Neural crest cell (in vitro differentiated cells): ENCODE measurements at places on chromosomes 7 and 10.

- DNase-seq = no peak
- no peak overlapping the region for H3K27ac ChIP-seq
- H3K36me3 ChIP-seq = no peaks in the 10 kb centered on the region
- peaks cover 9% of the 10 kb centered on the region for H3K4me1 ChIP-seq
- H3K27me3 ChIP-seq = peaks cover 12% of the 10 kb centered on the region
Measured at GRCh38 chr7:82335927-82336326, 107.7 kb downstream of the CACNA2D1 start.

- DNase-seq = no peak
- no peak overlapping the region for H3K4me3 ChIP-seq
- H3K27ac ChIP-seq = no peak overlapping the region
- H3K4me1 ChIP-seq = no peaks in the 10 kb centered on the region
- H3K27me3 ChIP-seq = no peaks in the 10 kb centered on the region
Measured at GRCh38 chr7:130037703-130038102, 13.5 kb downstream of the ZC3HC1 start.

DNA sequence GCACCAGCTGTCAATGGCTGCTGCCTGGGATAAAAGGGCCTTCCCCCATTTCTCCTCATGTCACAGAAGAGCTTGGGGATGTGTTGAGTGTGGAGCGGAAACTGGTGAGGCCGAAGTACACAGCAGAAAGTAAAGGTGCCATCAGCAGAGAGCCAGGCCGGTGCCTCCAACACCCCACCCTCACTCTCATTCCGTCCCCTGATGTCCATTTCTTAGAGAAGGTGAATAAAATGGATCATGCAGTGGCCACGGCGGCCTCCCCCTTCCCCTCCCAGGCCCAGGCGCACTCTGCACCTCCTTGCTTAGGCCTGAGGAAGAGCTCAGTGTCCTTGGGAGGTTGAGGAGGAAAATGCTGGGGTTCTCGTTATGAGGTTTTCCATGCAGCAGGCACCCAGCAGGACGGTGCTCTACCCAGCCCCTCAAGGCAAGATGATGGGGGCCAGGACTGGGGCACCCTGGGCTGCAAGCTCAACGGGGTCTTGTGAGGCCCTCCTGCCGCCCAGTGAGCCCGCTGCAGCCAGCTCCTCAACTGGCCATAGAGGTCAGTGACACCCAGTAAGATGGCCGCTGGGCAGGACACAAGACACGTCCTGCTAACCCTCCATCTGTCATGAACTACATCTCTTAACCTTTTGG lies 163.9 kb downstream of the ADARB2 start:
- no peak overlapping the region for H3K4me3 ChIP-seq
- H3K36me3 ChIP-seq = peaks cover 6% of the 10 kb centered on the region
- no peak overlapping the region for H3K27ac ChIP-seq

- H3K36me3 ChIP-seq = no peaks in the 10 kb centered on the region
- no peak overlapping the region for H3K27ac ChIP-seq
- peaks cover 11% of the 10 kb centered on the region for H3K4me1 ChIP-seq
- no peak for DNase-seq
Measured at GRCh38 chr7:116786791-116787443, 75.5 kb upstream of the CAPZA2 start.

DNA sequence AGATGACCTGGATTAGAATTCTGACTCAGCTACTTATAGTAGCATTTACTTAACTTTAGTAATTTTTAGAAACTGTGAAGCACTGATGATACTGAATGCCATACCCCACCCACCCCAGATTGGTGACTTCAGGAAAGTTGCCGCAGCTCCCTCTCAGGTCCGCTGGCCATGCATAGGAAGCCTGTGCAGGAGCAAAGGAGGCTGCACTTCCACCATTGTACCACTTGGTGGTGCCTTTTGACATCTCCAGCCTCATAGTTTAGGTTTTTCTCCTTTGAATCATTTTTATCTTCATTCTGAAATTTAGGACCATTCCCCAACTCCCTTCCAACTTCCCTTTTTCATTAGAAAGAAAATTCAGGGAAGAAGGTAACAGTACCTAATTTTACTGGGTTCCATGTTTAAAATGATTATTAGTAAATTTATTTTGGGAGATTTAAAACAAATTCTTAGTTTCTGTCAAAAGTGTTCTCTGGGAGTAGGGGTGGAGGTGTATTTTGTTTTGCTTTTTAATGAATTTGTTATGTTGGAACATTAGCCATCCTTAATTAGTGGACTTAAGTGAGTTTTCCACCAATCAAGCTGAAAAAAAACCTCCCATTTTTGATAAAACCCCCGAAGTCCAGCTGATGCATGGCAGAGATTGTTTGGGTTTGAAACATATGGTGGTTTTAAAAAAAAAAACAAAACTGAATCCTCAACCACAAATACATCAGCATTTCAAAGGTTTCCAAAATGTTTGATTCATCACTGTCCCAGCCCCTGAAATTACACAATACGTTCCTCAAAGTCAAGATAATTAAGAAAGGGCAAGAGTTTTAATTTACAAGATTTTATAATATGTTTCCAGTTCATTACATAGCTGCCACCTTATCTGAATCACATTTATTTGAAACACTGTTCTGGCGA lies 109.6 kb downstream of the WNT2 start:
- H3K4me3 ChIP-seq = no peak overlapping the region
- no peak overlapping the region for H3K27ac ChIP-seq
- no peaks in the 10 kb centered on the region for H3K27me3 ChIP-seq
- peak; percentile 55 for DNase-seq

- H3K4me3 ChIP-seq = no peak overlapping the region
- H3K27me3 ChIP-seq = peaks cover 49% of the 10 kb centered on the region
- peak; percentile 6 for DNase-seq
- H3K4me1 ChIP-seq = peaks cover 3% of the 10 kb centered on the region
- no peaks in the 10 kb centered on the region for H3K36me3 ChIP-seq
- H3K27ac ChIP-seq = no peak overlapping the region
Measured at GRCh38 chr10:122567056-122567660, 6.6 kb downstream of the DMBT1 start.

DNA sequence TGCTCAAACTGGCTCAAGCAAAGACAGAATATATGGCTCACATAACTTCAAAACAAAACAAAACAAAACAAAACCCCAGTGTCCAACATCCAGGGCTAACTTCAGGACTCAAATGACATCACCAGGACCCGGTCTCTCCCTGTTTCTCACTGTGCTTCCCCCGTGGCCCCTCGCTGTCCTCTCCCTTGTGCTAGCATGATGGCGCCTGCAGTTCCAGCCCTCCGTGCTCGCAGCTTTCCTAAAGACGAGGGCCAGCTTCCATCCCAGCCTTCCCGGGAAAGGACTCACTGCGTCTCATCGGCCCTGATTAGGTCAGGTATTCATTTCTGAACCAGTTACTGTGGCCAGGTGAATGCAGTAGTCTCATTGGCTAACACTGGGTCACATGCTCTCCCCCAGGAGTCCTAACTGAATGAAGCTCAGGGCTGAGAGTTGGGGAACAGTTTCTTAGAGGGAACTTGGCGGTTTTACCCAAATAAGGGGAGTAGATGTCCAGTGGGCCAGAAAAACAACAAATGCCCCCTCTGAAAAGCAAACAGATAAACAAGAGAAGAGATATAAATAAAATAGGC lies 33.0 kb upstream of the CTBP2 start:
- DNase-seq = no peak
- no peaks in the 10 kb centered on the region for H3K27me3 ChIP-seq
- peaks cover 13% of the 10 kb centered on the region for H3K4me1 ChIP-seq
- no peaks in the 10 kb centered on the region for H3K36me3 ChIP-seq

GRCh38 chr7:77269360-77270093 lies 69.9 kb upstream of the FGL2 start:
- DNase-seq = no peak
- no peak overlapping the region for H3K4me3 ChIP-seq
- no peaks in the 10 kb centered on the region for H3K36me3 ChIP-seq
- H3K4me1 ChIP-seq = peaks cover 6% of the 10 kb centered on the region
- peak overlapping the region; percentile 57 for H3K27ac ChIP-seq
- no peaks in the 10 kb centered on the region for H3K27me3 ChIP-seq

GRCh38 chr10:4748491-4749270 lies 77.3 kb upstream of the AKR1E2 start:
- no peak for DNase-seq
- H3K27me3 ChIP-seq = no peaks in the 10 kb centered on the region
- no peaks in the 10 kb centered on the region for H3K36me3 ChIP-seq
- H3K4me1 ChIP-seq = no peaks in the 10 kb centered on the region
